ENCODE measurements at places on chromosomes 5 and 9.

DNA sequence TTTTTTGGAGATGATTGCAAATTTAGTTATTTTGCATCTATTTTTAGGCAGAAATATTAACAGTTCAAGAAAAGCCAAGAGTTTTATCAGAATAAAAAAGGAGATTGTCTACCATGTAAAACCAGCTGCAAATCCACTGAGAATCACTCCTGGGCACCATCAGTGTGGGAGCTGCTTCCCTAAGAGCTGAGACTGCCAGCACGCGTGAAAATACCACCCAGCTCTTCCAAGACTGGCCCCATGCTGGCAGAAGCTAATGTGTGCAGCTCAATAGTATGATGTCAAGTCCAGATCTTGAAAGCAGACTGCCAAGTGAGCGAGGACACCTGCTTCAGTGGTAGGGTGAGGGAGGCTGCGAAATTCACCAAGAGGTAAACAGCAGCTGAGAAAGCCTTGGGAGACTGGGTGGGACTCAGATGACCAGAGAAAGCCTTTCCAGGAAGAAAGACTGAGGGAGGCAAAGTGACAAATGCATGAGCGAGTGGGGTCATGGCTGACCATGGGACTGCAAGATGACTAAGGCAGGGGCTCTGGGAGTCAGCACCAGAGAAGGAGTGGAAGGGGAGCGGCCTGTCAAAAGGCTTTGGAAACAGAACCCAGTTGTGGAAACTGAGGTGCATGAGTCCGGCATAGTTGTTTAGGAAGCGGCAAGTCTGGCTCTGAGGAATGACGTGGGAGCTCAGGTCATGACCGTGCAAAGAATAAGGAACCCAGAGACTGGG lies 200.9 kb downstream of the GADD45G start:
- DNase-seq, result peak; percentile 20

DNA sequence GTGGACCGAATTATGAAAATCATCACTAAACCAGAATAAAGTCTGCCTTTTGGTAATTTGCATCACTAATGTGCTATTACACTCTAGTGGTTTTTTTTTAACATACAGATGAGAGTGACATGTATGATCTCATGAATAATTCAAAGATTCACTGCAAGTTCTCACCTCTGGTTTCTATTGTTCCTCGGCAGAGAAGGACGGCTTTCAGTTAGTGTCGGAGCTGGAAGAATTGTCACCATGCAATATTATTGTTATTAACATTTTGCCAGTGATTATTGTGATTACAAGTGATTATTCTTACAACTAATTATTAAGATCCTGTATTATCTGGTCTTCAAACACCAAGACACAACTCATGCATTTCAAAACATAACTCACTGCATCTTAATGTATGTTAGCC lies 366.6 kb upstream of the RPS23 start:
- no peak for DNase-seq

- no peak for DNase-seq
These were observed 421.9 kb downstream of the HCN1 start for GRCh38 chr5:45274241-45274640.

DNA sequence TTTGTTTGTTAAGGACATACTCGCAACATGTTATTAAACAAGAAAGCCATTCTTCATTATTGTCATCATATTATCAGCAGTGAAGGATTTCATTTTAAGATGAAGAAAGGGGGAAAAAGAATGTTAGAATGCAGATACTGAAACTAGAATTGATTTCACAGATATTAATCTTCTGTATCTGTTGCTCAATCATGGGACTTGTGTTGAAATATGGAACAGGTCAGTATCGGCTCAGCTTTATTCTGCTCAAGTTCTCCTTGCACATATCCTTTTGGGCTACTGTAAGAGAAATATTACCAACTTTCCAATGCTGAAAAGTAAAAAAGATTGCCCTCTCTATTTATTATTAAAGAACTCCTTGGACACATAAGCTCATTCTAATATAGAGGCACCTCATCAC lies 13.8 kb upstream of the ANXA1 start:
- no peak for DNase-seq

GRCh38 chr5:83844449-83845068 lies 123.9 kb upstream of the HAPLN1 start:
- peak; percentile 91 for DNase-seq

DNA sequence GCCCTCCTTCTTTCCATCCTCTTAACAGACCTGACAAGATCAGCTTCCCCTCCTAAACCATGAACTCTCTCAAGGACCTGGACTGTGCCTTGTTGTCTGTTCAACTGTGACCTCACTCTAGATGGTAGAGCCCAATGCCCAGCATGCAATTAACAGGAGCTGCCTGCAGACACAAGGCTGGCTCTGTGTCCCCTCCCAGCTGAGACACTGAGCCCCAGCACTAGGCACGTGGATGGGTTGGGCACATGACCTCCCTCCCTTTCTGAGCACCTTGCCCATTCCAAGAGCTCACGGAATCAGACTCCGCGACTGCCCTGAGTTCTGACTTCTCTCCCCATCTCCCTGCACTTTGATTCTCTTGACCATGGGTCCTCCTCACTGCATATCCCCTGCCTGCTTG lies 93.5 kb upstream of the LRRTM2 start:
- no peak for DNase-seq

- DNase-seq, result no peak
These were observed 47.9 kb upstream of the TMEM215 start for GRCh38 chr9:32735476-32735875.

DNA sequence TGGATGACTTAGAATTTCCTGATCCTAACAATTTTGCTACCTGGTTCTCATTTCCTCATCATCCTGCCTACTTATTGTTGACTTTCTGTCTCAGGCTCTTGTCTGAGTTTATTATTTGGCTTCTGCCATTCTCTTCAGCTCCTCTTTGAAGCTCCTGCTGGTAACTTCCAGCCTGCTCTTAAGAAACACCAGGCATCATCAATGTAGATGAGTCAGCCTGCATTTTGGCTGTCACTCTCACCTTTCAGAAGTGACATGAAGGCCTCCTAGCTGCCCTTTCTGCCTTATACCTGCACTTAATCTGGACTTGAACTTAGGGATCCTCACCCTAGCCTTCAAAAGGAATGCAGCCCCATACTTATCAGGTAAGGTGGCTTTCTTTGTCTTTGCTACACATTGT lies 551.8 kb upstream of the ZNF608 start:
- DNase-seq, result no peak

GRCh38 chr5:132049559-132049958 lies 10.9 kb upstream of the IL3 start:
- DNase-seq, result no peak

DNA sequence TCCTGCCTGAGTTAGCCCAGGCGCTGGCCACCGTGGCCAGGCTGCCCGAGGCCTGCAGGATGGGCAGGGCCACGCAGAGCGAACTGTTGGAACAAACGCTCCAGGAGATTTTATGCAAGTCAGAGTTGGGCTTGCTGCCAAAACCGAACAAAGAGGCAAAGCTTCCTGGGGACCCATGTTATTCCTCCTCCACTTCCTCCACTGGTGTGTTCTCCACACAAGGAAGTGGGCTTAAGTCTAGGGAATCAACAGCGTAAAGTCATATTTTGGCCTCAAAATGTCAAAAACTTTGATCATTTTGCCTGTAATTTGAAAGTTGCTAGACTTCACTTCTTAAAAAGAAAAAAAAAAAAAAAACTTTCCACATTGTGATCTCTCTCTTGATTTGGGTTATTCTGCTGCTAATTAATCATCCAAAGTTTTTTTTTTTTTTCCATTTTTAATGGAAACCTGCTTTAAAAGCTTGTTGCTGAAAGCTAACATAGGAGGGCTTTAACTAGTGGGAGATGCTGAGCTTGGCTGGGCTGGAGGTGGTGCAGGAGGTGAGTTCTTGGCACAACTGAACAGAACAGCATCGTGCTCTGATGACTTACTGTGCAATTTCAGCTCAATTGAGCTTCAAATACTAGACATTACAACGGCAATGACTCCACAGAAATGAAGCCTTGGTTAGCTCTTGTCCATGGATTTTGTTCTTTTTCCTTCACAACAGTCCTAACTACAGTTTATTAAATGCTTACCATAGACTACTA lies 73.0 kb downstream of the PTPDC1 start:
- peak; percentile 69 for DNase-seq

GRCh38 chr5:150219142-150219541 lies 29.3 kb downstream of the SLC6A7 start:
- DNase-seq, result no peak

DNA sequence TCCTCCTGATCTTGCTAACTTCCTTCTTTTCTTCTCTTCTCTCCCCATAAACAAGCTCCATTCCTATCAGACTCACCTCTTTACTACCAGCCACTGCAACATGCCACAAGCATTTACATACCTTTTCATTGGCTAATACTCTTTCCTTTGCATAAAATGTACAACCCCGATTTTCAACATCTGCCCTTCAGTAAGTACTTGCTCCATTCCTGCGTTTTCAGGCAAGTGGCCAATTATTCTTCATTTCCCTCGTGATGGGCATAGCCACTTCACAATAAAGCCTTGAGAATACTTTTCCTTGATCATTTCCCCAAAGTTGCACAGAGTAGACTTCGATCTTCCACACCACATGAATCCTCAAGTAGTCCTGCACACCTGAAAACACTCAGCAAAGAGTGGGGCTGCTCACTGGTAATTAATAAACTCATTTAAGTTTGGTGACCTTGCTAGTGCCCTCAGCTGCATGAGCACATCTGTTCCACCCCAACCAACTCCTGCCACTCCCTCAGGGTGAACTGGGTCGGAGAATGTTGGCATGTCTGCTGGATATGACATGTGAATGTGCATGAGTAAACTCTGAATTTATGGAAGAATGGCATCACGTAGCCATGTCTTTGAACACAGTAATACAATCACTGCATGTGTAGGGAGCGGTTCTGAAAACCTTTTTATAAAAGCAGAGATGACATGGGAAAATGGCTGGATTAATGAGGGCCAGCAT lies 535.8 kb downstream of the SEMA5A start:
- DNase-seq, result peak; percentile 66

GRCh38 chr9:131645078-131645776 lies 94.6 kb downstream of the RAPGEF1 start:
- peak; percentile 36 for DNase-seq

- peak; percentile 40 for DNase-seq
These were observed 415 bp downstream of the XRCC4 start for GRCh38 chr5:83077662-83078261.

DNA sequence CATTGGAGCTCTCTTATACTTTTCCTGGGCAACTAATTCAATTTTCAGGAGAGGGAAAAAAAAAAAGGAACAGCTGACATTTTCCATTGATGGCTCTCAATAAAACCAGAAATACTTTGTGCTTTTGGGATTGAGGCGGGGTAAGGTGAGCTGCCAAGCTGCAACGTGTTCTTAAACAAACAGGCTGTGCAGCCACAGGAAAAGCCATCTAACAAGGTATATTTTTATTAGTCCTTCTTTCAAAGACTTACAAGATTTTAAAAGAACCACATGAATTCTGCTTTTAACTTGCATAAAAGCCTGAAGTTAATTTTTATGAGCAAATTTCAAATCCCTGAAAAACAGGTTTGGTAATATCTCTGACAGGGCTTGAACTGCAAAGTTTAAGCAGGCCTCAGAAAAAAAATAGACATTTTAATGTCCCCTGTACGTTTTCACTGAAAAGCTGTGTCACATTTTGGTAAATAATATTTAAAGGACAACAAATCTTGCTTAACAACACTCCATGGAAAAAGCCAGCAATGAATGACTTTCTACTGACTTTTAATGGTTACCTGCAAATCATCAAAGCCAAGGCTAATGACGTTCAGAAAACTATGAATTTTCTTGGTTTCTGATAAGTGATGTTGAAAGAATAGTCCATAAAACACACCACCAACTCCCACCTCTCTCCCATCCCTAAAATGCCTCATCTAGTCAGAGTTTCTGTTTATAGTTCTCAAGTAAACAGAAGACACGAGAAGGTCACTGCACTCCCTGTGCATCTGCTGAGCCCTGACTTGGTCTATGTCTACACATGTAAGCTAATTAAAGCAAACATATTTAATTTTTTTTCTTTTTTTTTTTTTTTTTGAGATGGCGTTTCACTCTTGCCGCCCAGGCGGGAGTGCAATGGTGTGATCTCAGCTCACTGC lies 433.6 kb downstream of the PIK3R1 start:
- DNase-seq, result no peak

DNA sequence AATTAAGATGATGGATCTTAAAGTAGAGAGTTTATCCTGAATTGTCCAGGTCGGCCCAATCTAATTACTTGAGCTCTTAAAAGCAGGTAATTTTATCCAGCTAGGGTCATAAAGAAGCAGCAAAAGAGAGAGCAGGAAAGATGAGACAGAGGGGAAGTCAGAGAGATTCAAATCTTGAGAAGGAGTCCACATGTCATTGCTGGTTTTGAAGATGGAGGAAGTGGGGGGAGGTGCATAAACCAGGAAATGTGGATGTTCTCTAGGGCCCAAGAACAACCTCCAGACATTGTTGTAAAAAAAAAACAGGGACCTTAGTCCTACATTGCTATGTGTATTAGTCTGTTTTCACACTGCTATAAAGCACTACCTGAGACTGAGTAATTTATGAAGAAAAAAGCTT lies 66.4 kb downstream of the SLCO4C1 start:
- no peak for DNase-seq

DNA sequence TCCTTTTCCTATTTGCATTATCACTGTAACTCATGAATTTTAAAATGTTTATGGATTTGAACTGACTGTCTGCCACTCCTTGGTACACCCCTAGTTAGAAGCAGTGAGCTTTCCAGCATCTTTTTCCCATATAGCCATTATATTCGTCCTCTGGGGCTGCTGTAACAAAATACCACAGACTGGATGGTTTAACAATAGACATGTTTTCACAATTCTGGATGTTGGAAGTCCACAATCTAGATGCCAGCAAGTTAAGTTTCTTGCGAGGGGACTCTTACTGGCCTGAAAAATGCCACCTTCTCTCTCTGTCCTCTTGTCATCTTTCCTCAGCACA lies 530.0 kb downstream of the SEMA5A start:
- no peak for DNase-seq

DNA sequence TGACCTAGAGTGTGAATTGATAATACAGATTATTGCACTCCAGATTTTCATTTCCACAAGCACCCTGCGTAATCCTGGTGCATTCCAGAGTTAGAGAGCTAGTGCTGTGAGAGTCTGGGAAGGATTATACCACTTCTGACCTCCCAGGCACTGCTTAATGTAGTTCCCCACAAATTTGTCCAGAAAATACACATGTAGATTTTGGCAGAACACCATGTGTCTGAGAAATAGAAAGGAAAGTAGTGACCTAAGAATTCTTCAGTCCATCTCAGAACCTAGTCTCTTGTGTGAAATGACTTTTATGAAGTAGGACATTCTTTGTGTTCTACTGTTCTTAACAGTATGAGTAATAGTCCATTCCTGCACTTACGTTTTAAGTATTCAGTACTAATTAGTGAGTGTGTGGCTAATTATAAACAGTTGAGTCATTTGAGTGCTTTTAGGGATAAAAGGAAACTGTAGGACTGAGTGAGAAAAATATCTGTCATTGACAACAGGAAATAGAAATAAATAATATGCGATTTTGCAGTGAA lies 27.8 kb upstream of the PTPDC1 start:
- peak; percentile 81 for DNase-seq

DNA sequence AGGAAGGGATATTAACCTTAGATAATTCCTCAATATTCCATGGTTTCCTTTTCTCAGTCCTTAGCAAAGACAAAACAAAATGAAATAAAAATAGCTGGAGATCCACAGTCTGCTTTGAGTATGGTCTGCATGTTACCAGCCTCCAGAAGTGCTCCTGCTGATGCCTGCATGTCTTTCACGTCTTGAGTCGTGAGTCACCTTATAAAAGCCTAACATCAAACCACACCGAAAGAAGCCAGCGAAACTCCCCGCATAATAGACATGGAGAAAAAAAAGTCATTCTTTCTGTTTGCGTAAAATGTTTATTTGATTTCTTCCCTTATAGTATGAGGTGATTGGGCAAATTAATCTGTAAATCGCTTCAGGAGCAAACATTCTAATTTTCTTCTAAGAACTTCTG lies 380.5 kb downstream of the SLCO4C1 start:
- DNase-seq, result peak; percentile 0

- DNase-seq, result peak; percentile 55
These were observed 86.9 kb downstream of the NUDT12 start for GRCh38 chr5:103475629-103476240.

Measured in fibroblast of skin of right biceps (primary cell).